IPS DF 6.9 (cell line): ENCODE measurements at places on chromosomes 7 and 10.

DNA sequence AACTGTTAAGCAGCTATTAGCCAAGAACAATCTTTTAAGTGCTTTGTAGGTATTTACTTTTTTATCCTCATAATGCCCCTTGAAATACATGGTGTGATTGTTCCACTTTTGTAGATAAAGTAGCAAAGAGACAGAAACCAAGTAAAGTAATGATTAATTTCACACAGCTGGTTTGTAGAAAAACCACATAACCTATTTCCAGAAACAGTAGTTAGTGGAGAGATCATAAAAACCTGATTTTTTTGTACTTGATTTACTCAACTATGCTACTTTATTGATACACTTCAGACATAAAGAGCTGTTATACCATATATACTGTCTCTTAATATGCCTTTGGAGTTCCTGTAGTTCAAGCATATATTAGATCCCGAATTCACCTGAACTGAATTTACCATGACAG is 118.4 kb downstream of the SEMA3A start:
- DNase-seq, result no peak

- DNase-seq, result peak; percentile 52
Observed at GRCh38 chr10:86755740-86756510, 494 bp upstream of the BMPR1A start.

DNA sequence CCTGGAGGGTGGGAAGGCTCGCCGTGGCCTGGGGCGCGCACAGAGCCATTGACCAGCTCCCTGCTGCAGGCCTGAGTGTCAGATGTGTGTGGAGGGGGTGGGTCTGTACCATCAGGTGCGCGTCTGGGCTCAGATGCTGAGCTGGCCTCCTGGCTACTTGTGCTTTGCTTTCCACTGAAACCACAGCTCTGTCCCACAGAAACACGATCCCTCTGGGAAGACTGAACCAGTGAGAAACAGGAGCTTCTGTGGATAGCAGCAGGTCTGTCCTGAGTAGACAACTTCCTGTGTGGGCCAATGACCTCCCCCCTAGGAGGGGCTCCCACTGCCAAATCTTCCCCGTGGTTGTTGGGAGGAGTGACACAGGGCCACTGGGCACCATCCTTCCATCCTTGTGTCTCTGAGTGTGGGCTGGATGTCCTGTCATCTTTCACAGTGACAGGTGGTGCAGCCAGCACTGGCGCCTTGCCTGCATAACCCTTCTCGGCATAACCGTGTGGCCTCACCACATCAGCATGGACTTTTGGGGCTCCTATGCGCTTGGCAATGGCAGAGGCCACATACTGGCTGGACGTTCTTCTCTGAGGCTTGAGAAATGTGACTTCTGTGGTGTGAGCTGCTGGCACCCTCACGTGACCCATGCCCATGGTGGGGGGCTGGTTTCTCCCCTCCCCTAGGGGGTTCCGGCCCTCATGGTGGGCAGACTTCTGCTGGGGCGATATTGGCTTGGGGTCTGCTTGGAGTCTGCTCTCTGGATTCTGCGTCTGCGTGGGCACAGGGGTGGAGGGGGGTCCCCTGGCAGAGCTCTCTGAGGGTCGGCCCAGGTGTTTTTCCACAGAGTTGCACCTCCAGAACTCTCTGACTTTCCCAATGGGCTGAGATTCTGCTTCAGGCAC is 245.5 kb upstream of the GRB10 start:
- no peak for DNase-seq

- DNase-seq, result no peak
Observed at GRCh38 chr10:126701526-126701925, 31.0 kb upstream of the C10orf90 start.

GRCh38 chr10:21681156-21681555 is 147.1 kb downstream of the MLLT10 start:
- no peak for DNase-seq

- DNase-seq, result no peak
Observed at GRCh38 chr10:125086691-125087090, 73.7 kb downstream of the CTBP2 start.

DNA sequence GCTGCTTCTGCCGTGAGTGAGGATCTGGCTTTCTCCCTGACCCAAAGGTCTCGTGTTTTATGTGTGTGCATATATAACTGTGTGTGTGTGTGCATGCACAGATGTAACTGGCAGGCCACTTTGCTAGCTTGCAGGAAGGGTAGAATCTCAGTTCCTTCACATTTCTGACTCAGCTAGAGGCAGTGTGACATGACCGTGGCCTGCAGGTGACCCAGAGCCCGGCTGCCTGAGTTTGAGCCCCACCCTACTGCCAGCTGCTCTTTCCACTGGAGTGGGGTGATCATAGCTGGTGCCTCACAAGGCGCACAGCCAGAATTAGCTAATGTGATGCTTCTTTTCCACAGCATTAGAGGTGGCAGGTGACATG is 9.3 kb upstream of the MYL7 start:
- no peak for DNase-seq

GRCh38 chr7:94276795-94277194 is 117.9 kb upstream of the COL1A2 start:
- DNase-seq, result no peak

- DNase-seq, result no peak
Observed at GRCh38 chr7:32390210-32390609, 100.0 kb downstream of the LSM5 start.

- no peak for DNase-seq
Observed at GRCh38 chr10:133132473-133133291, 27.3 kb upstream of the KNDC1 start.

GRCh38 chr7:144519925-144520324 is 116.4 kb upstream of the NOBOX start:
- no peak for DNase-seq

GRCh38 chr7:112665709-112666108 is 124.5 kb downstream of the TMEM168 start:
- no peak for DNase-seq

- no peak for DNase-seq
Observed at GRCh38 chr7:90877201-90877600, 281.1 kb downstream of the CDK14 start.

DNA sequence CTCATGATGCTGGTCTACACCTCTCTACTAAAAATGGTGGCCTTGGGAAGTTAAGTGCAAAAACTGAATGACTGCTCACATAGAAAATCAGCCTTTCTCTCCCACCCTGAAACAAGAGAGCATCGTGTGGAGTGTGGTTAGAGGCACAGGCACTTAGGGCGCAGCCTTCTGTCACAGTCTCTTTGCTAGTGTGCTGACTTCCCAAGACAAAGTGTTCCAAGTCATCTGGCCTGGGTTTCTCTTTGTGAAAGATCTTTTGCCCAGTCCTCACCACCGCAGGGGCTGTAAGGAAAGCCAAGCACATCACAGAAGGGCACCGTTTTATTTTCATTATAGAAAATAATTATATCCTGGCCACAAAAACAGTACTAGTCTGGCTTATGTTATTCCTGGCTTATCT is 12.5 kb downstream of the STN1 start:
- no peak for DNase-seq

DNA sequence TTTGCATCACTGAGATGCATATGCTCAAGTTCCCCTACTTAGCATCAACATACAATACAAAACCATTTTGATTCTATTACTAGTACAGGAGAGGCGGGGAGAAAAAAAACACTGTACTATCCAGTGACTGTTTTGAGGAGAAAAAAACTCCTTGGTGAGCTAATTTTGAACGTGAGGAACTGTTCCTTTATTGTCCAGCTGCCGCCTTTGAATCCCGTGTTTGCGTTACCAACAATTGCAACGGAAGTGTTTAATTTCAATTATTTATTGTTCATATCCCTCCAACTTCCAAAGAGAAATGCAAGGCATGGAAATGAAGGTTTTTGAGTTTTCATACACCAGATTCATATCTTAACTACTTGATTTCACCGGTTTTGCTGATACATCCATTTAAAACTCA is 66.4 kb upstream of the ARHGAP21 start:
- no peak for DNase-seq

- DNase-seq, result peak; percentile 66
Observed at GRCh38 chr10:50407076-50407801, 155.9 kb upstream of the ASAH2 start.
